ENCODE measurements at places on chromosomes 3 and 15.
A peak's percentile ranks its signal among the peaks of the same experiment; 100 is the strongest.

DNA sequence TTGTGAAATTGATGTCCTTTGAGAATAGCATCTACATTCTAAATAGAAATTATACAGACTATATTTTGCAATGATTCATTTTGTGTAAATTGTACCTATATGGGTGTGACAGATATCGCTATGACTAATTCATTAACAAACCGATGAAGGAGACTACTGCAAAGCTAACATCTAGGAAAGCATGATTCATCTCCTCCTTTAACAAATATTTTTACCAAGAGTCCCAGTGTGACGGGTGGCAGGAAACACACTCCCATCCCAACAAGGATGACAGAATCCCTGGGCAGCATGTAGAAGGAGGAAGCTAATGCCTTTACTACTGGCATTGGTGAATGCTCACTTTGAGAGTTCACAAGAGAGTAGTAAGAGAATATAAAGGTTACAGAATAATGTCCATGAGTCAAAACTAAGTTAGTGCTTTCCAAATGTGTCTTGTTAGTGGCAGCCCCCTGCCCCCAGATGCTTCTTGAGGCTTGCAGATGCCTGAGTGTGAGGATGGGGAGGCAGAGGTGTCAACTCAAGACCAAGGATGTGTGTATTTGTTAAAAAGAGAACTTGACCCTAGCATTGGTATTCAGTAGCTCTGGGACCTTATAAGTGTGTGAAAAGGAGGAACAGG, 180.6 kb downstream of the FMN1 start:
- DNase-seq, result peak; percentile 25

DNA sequence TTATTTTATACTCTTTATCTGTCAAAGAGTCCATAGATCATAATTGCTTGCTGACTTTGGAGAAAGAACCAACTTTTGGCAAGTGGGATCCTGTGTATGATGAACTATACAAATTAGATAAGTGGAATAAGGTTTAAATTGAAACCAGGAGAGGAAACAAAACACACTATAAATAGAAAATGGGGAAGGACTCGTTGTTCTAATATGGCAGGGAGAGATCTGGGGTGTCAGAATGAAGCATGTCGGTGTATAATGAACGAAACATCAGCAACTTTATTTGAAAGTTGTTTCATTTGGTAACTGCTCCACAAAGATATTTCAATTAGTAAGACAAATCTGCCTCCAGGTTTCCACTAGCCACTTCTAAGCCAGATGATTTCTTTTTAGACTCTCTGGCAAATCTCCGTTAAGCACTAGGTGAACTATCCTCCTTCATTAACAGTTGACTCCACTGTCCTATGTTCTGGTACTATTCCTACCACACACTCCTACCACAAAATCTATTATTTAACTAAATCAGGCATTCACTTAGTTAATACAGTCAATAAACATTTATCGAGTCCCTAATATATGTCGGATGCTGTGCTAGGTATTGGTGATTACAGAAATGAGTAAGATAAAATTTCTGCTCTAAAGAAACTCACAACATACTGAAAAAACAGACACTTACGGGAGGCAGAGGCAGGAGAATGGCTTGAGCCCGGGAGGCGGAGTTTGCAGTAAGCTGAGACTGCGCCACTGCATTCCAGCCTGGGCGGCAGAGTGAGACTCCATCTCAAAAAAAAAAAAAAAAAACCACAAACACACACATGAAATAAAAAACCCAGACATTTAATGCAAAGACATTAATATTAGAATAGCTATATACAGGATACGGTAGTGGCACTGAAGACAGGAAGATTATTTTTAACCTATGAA, 20.1 kb downstream of the SLC15A2 start:
- DNase-seq, result no peak

DNA sequence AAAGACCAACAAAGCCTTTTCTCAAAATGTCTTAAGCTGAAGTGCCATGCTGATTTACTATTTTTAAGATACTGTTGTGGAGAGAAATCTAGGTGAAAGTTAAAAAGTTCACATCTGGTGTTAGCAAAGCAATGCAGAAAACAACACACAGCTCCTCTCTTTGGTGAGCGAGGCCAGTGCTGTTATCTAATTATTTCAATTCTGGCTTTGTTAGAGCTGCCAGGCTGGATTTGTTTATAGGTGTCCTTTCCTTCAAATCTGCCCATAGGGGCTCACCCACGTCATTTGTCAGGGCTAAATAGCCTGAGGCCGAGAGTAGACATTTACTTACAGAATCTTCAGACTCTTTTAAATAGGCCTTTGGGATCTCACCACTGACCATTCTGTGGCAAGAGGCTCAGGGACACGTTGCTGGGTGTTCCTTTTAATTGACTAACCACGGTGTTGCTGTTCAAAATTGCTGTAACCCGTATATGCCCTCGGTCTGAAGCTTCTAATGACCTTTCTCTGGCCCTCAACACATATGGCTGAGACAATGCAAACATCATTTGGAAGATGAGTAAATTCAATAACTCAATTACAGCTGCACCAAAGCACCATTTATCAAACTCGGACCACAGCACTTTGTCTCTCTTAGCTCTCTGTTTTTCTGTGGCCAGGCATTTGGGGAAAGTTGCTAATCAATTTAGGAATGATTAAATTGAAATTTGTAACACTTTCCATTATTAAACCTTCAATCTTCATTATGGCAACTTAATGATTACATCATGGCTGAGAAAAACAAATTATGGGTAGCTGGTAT, 152.6 kb downstream of the PDZRN3 start:
- no peak for DNase-seq

- no peak for DNase-seq
Measured at GRCh38 chr15:36845270-36845669, 255.1 kb downstream of the MEIS2 start.

GRCh38 chr15:71115567-71116351, 488 bp downstream of the THSD4 start:
- DNase-seq, result no peak

DNA sequence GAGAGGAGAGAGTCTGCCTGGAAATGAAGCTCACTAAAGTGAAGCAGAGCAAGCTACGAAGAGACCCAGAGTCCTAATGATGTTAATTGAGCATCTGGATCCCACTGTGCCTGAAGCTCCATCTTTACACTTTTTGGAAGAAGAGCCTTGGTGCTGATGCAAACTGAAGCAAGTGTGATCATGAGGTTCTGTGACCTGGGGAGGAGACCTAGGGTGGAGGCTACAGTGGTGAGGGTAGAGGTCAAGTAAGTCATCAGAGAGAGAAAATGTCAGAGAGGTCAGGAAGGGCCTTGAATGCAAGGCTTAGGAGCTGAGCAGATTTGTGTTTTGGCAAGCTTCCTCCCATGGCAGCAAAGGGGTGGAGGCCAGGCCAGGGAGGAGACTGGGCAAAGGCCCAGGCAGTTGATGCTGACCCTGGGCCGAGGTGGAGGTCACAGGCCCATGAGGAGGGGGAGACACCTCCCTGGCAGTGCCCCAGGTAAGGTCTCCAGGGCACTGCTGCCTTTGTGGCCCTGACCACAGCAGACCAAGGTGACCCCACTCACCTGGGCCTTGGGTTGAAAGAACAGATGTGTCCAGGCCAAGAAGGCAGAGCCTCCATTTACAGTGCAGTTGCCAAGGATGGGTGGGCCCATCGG, 1.6 kb downstream of the GRIP2 start:
- DNase-seq, result no peak

- DNase-seq, result no peak
Measured at GRCh38 chr3:46858456-46858855, 4.8 kb downstream of the MYL3 start.

DNA sequence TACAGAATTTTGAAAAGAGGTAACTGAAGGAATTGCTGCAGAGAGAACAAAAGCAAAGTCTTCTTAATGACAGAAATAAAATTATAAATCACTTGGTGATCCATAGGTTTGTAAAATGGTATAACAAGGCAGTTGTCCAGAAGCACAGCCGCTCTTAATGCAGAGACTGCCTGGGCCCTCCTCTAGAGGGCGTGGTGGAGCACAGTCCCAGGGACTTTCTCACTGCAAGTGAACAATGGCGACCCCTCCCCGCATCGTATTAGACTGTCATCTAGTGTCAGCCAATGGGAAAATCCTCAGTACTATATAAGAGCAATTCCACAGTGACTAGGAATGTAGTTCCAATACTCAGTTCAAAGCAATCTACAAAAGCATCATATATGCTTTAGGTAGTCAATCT, 26.4 kb upstream of the ZBED2 start:
- DNase-seq, result no peak

DNA sequence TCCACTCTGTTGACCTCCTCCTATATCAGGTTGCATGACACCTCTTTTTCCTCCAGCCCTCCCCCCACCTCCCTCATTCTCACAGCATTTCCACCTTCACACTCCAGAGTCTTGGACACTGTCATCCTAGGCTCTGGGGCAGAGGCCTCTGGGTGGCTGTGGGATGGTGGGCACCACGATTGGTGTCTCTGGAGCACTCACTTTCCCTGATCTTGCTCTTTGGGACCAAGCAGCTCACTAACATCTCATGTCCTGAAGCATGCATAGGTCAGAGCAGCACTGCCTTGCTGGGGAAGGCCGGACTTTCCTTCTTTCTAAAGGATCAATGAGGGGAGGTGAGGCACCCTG, 14.9 kb downstream of the ZBTB47 start:
- DNase-seq, result no peak

DNA sequence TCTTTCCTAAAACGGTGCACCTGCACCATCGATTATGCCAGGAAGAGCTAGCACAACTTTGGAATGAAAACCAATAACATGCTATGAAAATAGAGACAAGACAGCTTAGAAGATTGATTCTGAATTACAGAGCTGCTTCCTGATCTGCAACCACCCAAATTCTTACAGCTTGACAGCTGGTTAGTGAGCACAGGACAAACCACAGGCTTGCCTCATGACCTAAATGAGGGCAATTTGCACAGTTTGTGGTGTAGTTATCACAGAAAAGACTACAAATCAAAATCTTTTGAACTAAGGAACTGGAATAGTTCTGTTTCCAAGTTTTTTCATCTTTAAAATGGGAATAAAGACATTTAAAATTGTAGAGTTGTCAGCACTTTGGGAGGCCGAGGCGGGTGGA, 533.5 kb downstream of the NAALADL2 start:
- DNase-seq, result peak; percentile 40

- no peak for DNase-seq
Measured at GRCh38 chr3:65558826-65559225, 479.9 kb downstream of the MAGI1 start.

DNA sequence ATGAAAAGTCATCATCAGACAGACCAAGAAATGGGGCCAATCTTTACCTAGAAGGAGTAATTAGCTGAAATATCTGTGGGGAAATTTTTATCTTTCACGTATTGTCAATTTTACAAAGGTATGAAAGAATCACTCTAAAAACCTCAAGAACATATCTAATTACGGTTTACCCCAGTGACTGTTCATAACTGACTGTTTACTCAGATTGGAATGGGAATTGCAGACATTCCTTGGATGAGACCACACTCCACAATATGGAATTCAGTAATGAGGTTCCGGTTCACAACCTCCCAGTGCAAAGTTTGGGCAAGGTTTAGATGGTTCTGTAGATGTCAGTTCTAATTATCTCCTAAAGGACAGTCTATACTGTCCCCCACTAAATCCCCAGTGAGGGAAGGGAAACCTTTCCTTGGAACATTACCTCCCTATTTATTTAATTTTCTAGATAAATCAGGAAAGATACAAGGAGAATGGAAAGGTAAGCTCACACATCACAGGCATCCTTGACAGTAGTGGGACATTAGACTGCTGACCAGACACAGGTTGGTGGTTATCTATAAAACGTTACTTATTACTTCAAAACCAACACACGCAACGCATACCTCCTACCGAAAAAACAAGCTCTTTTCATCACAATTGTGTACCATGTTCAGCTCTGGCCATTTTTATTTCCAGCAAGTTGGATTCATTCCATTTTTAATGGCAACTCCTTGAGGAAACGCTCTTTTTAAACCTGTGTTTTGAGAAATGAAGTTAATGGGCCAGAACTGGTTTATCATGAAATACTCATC, 129.9 kb downstream of the RORA start:
- DNase-seq, result no peak

GRCh38 chr3:143040261-143040879, 39.0 kb downstream of the U2SURP start:
- DNase-seq, result no peak

DNA sequence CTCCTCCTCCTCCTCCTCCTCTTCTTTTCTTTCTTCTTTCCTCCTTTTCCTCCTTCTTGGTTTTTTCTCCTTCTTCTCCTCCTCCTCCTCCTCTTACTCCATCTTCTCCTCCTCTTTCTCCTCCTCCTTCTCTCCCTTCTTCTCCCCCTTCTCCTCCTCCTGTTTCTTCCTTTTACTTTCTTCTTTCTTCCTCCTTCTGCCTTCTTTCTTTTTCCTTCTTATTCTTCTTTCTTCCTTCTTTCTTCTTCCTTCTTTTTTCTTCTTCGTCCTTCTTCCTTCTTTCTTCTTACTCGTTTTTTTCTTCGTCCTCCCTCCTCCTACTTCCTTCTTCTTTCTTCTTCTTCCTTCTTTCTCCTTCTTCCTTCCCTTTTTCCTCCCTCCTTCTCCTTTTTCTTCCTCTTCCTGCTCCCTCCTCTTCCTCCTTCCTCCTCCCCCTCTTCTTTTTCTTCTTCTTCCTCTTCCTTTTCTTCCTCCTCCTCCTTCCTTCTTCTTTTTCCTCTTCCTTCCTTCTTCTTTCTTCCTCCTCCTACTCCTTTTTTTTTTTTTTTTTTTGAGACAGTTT, 92.1 kb downstream of the SLMAP start:
- DNase-seq, result no peak

- peak; percentile 73 for DNase-seq
Measured at GRCh38 chr3:14472471-14473351, 67.4 kb downstream of the GRIP2 start.

DNA sequence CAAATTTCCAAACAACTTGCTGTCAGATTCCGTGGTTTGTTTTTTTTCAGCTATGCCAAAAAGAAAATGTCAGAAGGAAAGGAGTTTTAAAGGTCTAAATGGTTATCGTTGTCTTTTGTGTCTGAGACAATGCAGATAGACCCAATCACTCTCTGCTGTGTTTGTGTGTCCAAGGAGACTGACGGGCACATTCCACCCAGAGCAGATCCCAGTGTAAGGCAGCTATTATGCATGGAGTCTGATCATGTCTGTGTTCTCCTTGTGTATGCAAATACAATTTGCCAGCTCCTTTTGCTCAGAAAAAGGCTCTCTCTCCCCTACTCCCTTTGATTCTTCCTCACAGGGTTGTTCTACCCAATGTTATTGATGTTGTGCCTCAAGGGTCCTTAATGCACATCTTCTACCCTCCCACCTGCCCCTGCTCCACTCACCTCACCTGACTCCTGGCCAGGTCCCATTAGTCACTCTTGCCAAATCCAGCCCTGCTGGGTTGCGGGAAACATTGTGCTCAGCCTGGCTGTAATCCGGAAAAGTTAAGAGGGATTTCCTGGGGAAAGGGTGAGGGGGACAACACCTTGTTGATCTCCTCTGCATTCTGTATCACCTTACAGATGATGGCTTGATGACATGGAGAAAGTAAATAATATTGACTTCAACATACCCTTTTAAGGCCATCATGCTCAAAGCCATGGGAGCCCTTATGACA, 61.0 kb downstream of the OTOL1 start:
- DNase-seq, result no peak

- no peak for DNase-seq
Measured at GRCh38 chr3:196093317-196094111, 11.6 kb upstream of the TFRC start.
